ENCODE measurements at places on chromosomes 1 and 21. TPM values are rescaled to one million over a fixed set of nuclear protein-coding genes. Genes with fewer than 3 reads are reported as not detected.

- no peak for DNase-seq
These were observed 5.9 kb upstream of the HES4 start for GRCh38 chr1:1005774-1006304.

GRCh38 chr1:185853739-185854138 lies 119.5 kb downstream of the HMCN1 start:
- DNase-seq, result no peak

Gene LCE3E
- not detected for polyA plus RNA-seq

Gene NUDT4B
- polyA plus RNA-seq, result 0.27 TPM

DNA sequence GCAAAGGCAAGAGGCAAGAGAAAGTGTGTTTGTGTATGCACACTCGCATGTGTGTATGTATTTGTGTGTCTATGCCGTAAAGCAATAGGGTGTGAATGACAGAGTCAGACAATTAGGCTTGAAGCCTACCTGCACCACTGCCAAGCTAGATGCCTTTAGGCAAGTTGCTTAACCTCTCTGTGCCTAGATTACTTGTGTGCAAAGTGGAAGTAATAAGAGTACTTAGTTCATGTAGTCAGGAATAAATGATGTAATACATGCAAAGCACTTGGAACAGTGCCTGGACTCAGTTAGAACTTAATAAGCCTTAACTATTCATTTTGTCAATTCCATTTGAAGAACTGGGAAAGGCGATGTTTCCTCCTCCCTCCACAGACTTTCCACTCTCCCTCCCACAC lies 31.7 kb downstream of the LAMB3 start:
- no peak for DNase-seq

DNA sequence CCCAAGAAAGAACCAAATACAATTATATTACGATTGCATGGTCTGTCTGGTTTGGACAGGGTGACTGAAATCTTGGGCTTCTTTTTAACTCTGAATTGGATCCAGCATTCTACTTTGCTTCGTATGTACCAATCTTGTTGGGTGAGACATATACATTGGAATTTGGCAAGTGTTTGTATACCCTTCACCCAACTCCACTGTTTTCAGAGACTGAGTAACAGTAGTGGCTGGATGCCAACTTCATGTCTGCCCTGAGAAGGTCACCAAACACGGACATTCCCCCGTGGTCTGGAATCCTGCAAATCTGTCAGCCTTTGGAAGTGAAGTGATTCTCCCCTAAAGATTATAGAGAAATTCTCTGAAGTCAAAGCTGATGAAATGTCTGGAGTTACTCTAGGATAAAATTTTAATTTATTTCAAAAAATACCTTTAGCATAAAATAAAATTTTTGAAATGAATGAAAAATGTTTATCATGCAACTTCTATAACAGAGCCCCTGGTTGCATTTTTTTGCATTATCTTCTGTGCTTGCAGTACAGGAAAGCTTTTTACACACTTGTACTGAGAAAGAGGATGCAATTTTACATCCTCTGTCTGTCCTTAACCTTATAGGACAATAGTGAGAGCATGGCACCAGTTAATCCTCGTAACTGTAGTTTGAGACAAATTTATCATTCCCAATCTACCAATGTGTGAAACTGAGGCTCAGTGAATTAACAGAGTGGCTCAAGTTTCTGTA lies 201.8 kb downstream of the DISC1 start:
- no peak for DNase-seq

Gene SYCP1
- 0.24 TPM for polyA plus RNA-seq

GRCh38 chr1:168342572-168343280 lies 62.0 kb downstream of the TBX19 start:
- DNase-seq, result peak; percentile 79

DNA sequence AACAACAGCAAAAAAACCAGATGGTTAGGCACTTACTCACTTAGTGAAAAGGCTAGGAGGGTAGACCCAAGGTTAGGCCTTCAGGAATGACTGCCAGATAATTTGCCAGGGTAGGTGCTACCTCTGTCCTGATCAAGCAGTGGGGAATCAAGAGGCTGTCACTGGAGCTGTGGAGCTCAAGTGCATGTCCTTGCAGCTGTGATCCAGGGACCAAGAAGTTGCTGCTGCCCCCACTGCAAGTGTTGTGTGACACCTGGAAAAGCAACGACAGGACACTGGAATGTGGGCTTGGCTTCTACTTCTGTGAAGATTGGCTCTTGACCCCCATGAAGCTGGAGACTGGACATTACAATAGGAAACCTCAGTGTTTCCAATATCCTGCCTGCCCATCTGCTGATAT lies 72.1 kb downstream of the PEX14 start:
- DNase-seq, result no peak

- no peak for DNase-seq
These were observed 64.1 kb downstream of the NOS1AP start for GRCh38 chr1:162133566-162133965.

Gene YBX1
- 555 TPM for polyA plus RNA-seq

GRCh38 chr1:52323731-52324130 lies 42.3 kb downstream of the CC2D1B start:
- DNase-seq, result no peak

DNA sequence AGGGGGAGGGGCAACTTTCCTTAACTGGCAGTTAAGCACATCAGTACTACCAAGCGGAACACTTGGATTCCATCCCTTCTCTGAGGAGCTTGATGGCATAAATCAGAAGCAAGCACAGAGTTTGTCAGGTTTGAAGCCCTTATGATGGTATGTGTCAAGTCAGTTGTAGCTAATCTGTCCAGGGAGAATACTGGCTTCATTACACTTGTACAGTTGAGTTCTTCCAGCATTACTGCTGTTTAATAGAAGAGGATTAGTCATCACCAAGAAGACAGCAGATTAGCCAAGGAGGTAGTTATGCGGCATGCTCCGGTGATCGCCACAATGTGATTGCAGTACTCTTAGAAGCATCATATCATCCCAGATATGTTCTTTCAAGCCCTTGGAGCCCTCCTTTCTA lies 2.1 kb upstream of the TDRD5 start:
- no peak for DNase-seq

- DNase-seq, result peak; percentile 24
These were observed 69.6 kb upstream of the LRRC8B start for GRCh38 chr1:89454845-89455521.

GRCh38 chr1:156228501-156228900 lies 13.5 kb upstream of the BGLAP start:
- no peak for DNase-seq

DNA sequence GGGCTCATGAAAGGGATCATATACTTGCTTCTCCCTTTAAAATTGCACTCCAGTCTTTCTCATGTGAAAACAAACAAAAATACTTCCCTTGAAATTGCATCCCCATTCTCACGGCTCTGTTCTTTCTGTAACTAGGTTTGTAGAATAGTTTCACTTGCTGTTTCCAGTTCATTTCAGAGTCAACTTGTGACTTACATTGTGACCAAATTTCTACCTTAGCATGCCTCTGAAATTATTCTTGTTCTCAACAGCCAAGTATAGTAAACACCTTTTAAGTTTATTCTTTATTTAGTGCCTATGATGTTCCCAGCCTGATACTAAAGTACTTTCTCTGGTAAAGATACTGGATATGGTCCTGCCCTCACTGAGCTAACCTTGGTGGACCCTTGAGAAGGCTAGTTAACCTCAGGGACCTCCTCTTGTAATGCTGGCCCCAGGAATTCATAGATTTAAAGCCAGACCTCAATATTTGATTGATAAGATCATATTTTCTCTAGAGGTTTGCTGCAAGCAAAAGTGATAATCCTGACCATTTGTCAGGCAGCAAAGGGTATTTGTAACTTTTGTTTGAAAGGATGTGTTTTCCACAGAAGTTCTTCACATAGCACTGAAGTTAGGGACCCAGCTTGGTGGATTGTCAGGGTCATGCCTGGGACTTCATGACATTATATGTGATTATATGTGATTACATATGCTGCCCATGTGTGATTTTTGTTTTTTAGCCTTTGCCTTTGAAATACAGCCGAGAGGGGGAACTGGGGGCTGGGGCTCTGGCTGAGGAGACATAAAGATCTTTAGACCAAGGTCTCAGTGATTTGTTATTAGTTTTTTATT lies 29.6 kb downstream of the VANGL2 start:
- DNase-seq, result no peak

DNA sequence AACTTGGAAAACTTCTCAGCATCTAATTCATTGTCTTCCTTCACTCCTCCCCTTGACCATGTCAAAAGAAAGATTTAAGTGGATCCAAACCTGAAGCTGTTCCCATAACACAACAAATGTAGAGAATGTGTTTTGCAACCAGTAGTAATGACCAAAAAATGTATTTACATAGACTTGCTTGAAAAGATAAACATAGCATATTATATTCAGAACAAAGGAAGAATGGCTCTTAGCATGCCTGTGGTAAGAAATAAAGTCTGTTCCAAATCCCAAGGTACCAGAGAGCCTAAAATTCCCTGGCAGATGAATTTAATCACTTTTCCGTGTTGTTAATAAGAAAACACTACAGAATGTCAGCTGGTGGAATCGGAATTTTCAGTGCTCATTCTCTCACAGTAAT lies 36.8 kb downstream of the FMO3 start:
- peak; percentile 31 for DNase-seq

Gene CELA2A
- polyA plus RNA-seq, result not detected

GRCh38 chr1:56859287-56859686 lies 4.7 kb downstream of the C8A start:
- DNase-seq, result no peak

- DNase-seq, result no peak
These were observed 354.3 kb downstream of the SRGAP2C start for GRCh38 chr1:121538943-121539575.

- no peak for DNase-seq
These were observed 56.8 kb downstream of the ECE1 start for GRCh38 chr1:21233490-21233889.

- DNase-seq, result no peak
These were observed 863 bp downstream of the FH start for GRCh38 chr1:241518476-241519307.

GRCh38 chr1:24409535-24409934 lies 4.0 kb downstream of the STPG1 start:
- DNase-seq, result no peak

Gene ATP6V1G3
- polyA plus RNA-seq, result not detected

DNA sequence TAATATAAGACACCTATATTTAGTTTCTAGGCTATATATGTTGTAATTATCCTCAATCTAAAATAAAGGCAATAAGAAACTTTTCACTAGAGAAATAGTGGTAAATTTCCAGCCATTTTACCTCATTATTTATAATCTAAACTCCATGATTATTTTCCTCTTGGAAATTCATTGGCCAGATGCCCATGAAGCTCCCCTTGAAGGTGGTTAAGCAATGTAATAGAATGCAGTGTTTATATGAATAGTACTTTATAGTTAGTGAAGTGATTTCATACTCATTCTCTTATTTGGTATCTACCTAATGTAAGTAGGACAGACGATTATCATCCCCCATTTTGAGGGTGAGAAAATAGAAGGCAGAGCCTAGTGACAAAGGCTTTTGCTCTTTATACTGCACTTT lies 26.5 kb downstream of the NFYC start:
- no peak for DNase-seq

Gene SH2D1B
- polyA plus RNA-seq, result 0.23 TPM

Gene PLA2G2D
- polyA plus RNA-seq, result 0.10 TPM

- DNase-seq, result no peak
These were observed 2.5 kb downstream of the BACE2 start for GRCh38 chr21:41170442-41170841.

DNA sequence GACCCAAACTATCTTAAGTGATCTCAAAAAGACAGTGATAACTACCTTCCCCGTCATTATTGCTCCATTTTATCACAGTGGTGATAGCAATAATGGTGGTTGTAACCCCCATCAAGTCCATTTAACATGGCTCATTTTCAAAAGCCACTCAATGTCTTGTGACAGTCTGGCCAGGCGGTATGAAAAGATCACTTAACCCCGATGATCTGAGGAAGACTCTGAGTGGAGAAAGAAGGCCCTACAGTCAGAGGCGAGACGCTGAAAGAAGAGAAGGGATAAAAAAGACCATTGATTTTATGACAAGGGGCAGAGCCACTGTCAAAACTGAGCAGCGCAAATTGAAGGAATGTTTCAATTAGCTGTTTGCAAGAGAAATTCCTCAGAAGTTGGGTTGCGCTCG lies 417.2 kb upstream of the PBX1 start:
- no peak for DNase-seq

Gene FAM72C
- polyA plus RNA-seq, result 1.6 TPM

DNA sequence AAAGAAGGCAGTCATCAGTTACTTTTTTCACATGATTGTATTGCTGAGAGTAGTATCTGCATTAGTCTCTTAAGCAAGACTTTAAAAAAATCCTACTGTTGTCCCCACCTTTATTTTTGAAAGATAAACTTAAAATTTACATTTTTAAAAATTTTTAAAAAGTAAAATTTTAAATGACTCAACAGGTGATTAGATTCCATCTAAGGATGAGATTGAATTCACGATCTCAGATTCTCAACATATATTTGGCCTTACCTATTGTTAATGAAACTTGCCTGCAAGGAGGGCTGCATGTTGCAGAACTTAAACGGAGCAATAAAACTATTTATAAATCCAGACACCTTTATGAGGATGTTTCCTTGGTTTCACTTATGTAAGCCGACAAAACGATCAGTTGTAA lies 75.2 kb downstream of the OLFML2B start:
- no peak for DNase-seq

GRCh38 chr1:7630378-7630777 lies 140.7 kb upstream of the VAMP3 start:
- DNase-seq, result no peak

- no peak for DNase-seq
These were observed 3.8 kb downstream of the DDX59 start for GRCh38 chr1:200665861-200666260.

Gene PCP4
- polyA plus RNA-seq, result 14.3 TPM

GRCh38 chr1:62391369-62391971 lies 45.4 kb upstream of the USP1 start:
- DNase-seq, result no peak

Gene KCNK2
- 0.24 TPM for polyA plus RNA-seq

DNA sequence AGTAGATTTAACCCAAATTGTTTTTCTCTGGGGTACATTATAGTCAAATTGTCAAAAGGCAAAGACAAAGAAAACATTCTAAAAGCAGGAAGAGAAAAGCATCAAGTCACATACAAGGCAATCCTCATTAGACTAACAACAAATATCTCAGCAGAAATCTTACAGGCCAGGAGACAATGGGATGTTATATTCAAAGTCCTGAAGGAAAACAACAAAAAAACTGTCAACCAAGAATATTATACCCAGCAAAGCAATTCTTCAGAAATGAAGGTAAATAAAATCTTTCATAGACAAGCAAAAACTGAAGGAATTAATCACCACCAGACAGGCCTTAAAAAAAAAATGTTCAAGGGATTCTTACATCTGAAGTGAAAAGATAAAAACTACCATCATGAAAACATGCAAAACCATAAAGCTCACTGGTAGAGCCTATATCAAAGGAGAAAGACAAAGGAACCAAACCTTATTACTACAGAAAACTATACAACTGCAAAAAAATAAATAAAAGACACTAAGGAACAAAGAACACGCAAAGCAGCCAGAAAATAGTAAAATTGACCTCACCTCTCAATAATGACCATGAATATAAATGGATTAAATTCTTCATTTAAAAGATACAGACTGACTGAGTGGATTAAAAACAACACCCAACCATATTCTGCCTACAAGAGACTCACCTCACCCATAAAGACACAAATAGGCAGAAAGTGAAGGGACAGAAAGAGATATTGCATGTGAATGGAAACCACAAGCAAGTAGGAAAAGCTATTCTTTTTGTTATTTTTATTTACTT lies 113.8 kb upstream of the ZC3H11B start:
- no peak for DNase-seq

Gene GBP3
- polyA plus RNA-seq, result 11.8 TPM

Gene ADCY10
- polyA plus RNA-seq, result 0.18 TPM
